NCI-H1417 treated with DMSO at 0.1 percent for 48 hours (cell line): ENCODE measurements at places on chromosomes 12 and 14.

DNA sequence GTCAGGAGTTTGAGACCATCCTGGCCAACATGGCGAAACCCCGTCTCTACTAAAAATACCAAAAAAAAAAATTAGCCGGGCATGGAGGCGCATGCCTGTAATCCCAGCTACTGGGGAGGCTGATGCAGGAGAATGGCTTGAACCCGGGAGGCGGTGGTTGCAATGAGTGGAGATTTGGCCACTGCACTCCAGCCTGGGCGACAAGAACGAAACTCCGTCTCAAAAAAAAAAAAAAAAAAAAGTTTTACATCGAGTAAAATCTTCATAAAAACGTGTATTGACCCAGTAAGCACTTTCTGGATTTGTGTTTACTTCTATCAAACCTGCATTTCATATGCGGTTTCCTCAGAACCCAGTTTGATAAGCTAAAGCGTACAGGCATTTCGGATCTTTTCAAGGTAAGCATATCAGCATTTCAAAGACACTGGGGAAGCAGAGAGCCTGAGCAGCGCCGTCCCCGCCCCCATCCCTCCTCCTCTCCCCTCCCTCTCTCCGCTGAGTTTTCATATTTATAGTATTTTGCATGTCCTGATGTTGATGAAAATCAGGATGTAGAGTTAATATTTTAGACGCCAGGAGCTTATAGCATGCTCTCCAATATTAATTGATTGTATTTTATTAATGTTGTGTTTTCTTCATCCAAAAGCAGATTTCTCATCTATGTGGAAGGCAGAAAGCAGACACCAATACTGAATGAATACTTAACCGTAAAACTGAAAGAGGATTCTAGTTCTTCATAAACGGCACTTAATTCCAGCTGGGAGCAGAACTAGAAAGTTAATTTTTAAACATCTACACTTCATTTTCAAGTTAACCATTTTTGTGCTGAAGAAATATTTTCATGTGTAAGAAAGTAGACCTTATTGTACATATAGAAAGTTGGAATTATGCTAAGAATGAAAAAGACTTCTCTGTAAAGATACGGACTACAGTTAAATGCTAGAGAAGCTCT is 9.2 kb upstream of the HIP1R start:
- DNase-seq: no peak

DNA sequence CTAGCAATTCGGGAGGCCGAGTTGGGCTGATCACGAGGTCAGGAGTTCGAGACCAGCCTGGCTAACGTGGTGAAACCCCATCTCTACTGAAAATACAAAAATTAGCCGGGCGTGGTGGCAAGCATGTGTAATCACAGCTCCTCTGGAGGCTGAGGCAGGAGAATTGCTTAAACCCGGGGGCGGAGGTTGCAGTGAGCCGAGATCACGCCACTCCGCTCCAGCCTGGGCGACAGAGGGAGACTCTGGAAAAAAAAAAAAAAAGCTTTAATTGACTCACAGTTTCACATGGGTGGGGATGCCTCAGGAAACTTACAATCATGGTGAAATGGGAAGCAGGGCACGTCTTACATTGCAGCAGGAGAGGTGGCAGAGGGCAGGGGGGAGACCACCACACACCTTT is 30.6 kb upstream of the SLC2A3 start:
- DNase-seq: no peak

DNA sequence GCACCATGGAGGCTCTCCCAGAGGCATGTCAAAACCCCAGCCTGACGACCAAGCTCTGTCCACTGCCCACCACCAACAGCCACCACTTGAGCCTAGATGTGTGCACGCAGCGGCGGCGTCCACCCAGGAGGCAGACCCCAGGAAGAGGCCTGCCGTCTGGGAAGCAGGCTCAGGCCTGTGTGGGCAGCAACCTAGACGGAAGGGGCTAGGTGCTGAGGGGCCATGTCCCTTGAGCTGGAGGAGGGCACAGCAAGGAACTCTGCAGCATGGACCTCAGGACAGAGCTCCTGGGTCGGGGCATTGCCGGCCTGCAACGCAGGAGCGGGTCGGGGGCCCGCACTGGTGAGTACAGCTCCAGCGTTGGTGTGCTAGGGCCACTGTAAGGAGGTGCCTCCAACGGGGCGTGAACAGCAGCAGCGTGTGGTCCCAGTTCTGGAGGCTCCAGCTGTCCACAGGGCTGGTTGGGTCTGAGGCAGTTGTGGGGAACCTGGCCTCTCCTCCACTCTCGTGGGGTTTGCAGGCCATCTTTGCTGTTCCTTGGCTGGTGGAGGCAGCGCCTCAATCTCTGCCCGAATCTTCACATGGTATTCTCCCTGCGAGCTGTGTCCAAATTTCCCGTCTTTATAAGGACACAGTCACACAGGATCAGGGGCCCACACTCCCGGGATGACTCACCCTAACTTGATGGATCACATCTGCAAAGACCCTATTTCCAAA is 20.5 kb downstream of the ZBTB42 start:
- DNase-seq: no peak

GRCh38 chr14:54383835-54384234 is 13.0 kb upstream of the CDKN3 start:
- DNase-seq: no peak

GRCh38 chr12:111186347-111186746 is 182.5 kb downstream of the PHETA1 start:
- DNase-seq: no peak
